ENCODE measurements at places on chromosomes 5 and 9.

- DNase-seq, result no peak
Measured at GRCh38 chr9:104280178-104280560, 186.1 kb downstream of the SMC2 start.

GRCh38 chr9:126851286-126851880 is 9.1 kb upstream of the ZBTB34 start:
- DNase-seq, result no peak

- DNase-seq, result no peak
Measured at GRCh38 chr9:75039801-75040200, 11.7 kb upstream of the CARNMT1 start.

- no peak for DNase-seq
Measured at GRCh38 chr9:19550009-19550408, 141.2 kb downstream of the ACER2 start.

DNA sequence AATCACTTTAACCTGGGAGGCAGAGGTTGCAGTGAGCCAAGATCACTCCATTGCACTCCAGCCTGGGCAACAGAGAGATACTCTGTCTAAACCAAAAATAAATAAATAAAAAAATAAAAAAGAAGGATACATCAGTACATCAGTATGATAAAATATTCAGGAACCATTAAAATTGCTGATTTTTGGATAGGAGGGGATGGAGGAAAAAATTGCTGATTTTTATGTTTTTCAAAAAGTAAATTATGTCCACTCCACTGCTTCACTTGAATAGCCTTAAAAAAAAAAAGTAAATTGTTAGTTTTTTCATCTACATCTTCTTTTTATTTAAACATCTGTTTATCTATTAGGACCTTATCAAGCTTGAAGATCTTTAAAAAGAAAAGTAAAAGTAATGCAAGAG is 7.4 kb upstream of the GAPVD1 start:
- DNase-seq, result no peak

- no peak for DNase-seq
Measured at GRCh38 chr5:169223595-169223953, 77.4 kb downstream of the SLIT3 start.

GRCh38 chr5:73215891-73216610 is 43.1 kb downstream of the TMEM174 start:
- DNase-seq, result peak; percentile 38

All from stimulated activated CD4-positive, alpha-beta T cell treated with anti-CD3 and anti-CD28 coated beads, Interleukin-1b, Interleukin-23, amount 100 ng/mL, for 24 hours (primary cell).